ENCODE measurements at places on chromosomes 1 and 21.

- DNase-seq: no peak
Measured at GRCh38 chr1:211741116-211741515, 65.7 kb upstream of the NEK2 start.

DNA sequence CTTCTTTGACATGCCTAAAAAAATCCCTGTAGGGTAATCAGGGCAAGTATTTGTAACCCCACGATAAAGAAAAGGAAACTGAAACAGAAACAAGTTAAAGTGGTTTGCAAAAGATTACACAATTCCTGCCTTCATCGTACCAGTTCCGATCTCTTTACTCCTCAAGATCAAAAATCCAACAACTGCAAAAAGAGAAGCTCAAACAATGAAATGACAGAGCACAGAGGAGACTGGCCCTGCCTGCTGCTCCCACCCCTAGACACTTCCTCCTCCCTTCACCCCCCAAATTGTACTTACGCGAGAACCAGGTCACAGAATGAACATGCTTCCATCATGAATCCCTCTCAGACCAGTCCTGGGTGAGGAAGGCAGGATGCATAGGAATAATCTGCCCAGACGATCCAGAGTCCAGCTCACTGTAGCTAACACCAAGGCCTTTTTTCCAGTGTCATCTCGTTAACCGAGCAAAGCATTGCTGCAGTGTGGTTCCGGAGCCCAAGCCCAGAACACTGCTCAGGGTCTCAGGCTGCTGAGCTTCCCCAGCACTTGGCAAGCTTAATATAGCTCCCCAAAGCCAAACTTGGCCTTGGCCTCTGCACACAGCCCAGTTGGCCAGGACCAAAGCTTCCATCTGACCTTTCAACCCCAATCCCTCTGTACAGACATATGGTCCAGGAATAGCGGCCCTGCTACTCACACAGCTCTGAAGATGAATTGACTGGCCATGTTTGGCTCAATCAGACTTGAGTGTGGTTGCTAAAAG is 20.3 kb downstream of the RXRG start:
- no peak for DNase-seq

DNA sequence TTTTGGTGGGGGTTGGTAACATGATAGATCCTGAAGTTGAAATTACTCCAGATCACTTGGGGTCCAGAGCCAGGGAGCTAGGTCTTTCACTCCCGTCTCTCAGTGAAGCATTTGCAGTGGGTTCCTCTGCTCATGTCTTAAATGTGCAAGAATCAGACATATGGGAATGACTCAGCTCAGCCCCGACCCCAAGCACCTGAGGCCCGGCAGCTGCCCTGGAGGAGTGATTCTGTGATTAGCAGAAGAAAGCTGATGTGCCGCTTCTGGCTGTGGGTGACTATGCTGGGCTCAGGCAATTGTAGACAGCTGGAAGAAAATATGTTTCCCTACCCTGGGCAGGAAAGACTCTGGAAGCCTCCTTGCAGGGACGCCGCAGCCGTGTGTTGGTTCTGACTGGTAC is 601.7 kb downstream of the NPHP4 start:
- DNase-seq: no peak

GRCh38 chr1:212228076-212228475 is 57.1 kb upstream of the PPP2R5A start:
- DNase-seq: no peak

- no peak for DNase-seq
Measured at GRCh38 chr1:153679337-153680119, 1.0 kb downstream of the NPR1 start.

GRCh38 chr1:151713044-151713443 is 3.6 kb downstream of the CELF3 start:
- DNase-seq: no peak

DNA sequence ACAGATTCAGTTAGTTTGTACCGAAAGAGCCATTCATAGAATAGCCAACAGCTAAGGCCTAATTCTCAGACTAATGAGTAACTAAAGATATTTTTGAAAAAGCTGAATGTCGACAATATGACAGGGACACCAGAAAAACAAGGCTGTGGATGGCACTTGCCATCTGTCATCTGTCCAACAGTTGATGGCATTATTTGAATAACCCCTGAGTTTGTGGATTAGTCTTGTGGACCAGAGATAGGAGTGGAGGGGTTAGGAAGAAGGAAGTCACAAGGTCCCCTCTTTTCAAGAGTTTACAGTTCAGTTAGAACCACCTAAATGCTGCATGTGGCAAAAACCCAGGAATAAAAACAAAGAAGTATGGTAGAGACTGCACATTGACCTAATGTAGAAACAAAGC is 356.5 kb upstream of the DUSP10 start:
- DNase-seq: no peak

GRCh38 chr1:115783311-115783710 is 14.8 kb upstream of the CASQ2 start:
- DNase-seq: no peak

- DNase-seq: no peak
Measured at GRCh38 chr1:19648689-19649088, 4.6 kb downstream of the NBL1 start.

DNA sequence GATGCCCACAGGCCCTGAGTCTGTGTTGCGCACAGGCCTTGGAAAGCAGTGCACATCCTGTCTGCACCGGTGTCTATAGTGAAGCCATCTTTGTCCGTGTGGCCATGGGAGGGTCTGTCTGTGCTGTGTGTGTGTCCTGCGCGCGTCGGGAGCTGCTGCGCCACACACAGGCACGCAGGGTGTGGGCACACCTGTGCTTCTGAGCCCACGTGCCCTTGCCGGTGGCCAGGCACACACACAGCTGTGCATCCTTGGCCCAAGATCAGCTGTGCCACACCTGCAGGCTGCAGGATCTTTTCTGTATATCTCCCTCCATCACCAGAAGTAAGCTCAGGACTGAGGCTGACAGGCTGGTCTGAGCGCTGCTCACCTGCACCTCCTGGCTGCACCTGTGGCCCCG is 3.2 kb upstream of the SAMD11 start:
- DNase-seq: no peak

DNA sequence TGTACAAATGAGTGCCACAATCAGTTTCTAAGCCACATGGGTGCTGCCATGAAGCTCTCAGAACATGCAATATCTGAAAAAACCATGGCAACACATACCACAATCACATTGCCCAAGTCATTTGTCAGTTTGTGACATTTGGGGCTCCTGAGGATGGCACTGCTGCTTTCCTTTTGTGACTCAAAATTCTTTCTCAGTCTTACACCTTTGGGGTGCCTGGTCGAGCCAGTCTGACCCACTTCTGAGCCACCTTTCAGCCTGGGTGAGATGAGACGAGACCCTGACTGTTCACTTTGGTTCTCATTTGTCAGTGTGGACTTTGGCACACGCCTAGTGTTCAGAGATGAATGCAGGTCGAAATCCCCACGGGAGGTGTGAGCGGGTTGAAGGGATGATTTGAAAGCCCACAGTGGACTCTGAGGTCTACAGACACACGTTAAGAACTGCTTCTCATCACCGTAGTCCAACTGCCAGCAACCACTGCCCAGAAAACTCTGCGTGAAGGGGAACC is 8.0 kb downstream of the BATF3 start:
- no peak for DNase-seq

GRCh38 chr1:171220081-171220420 is 28.2 kb upstream of the FMO1 start:
- no peak for DNase-seq

- no peak for DNase-seq
Measured at GRCh38 chr1:24503059-24503751, 569 bp downstream of the RCAN3 start.

DNA sequence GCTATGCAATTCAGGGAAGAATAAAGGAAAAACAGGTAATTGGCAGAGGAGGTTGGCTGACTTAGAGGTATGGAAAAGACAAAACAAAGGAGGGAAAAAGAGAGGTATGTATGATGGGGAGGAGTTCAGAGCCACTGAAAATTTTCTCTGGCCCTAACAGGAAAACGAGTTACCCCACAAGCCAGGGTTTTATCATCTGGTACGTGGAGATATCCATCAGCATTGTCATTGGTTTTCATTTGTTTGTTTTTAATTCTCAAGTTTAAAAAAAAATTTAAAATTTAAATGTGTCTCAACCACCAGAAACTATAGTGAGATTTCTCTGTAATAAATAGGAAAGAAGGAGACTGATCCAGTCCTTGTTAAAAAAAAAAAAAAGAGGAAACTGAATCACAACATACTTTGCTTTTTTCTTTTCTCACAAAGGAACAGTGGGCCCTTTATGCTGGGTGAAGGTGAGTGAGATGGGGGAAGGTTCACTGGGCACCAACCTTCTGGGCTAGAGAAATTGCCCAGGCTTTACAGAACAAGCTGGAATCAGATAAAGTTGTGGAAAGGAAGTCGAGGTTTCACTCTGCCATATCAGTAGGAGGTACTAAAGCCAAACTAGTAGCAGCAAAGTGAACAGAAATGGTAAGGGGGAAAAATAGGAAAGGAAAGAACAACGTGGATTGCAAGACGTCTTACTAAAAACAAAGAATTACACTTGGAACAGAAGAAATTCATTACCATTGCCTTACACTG is 2.7 kb downstream of the IFNAR2 start:
- no peak for DNase-seq

GRCh38 chr1:186605762-186606350 is 74.4 kb downstream of the PTGS2 start:
- DNase-seq: no peak

GRCh38 chr1:232905331-232906034 is 44.9 kb upstream of the NTPCR start:
- no peak for DNase-seq

- no peak for DNase-seq
Measured at GRCh38 chr1:197103300-197103699, 36.2 kb upstream of the F13B start.

GRCh38 chr1:1132042-1132950 is 16.4 kb upstream of the C1orf159 start:
- DNase-seq: no peak

- DNase-seq: no peak
Measured at GRCh38 chr1:28412731-28413130, 43.2 kb downstream of the PHACTR4 start.

- DNase-seq: no peak
Measured at GRCh38 chr1:202274611-202275010, 67.1 kb downstream of the UBE2T start.

- DNase-seq: no peak
Measured at GRCh38 chr1:46134660-46135331, 2.4 kb upstream of the PIK3R3 start.

DNA sequence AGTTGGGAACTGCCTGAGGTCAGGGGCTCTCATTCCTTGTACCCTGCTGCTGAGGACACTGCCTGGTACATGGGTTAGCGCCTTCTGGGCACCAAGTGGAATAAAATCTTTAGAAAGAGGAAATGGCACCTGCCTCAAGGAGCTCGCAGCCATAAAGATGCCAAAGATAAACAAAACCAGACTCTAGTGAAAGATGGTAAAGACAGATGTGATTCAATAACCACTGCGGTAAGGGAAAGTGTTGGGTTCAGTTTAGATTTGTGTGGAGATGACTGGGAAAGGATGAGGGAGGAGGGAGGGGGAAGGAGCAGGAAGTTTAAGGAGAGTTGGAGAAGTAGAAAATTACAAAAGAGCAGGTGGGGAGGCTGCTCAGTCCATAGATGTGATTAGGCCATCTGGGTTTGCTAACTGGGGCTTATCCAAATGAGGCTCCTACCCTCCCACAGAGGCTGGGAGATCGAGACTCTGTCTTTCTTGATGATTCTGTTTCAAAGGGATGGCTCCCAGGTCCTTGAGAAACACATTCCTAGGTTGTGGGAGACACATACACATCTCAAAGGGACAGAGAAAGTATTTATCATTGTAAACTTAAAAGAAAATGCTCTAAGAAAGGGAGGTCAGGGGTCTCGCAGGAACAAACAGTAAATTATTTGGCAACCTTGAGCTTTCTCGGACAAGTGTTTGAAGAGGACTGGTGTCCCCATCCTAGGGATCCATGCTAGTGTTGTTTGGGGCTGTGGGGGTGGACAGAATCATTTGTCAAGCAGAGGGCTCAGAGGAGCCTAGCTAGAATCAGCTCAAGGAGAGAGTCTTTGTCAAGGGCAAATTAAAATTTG is 65.7 kb upstream of the MORC3 start:
- no peak for DNase-seq

- peak; percentile 97 for DNase-seq
Measured at GRCh38 chr1:114346480-114347029, 164.4 kb downstream of the TRIM33 start.

GRCh38 chr1:64502931-64503330 is 33.0 kb downstream of the CACHD1 start:
- no peak for DNase-seq

DNA sequence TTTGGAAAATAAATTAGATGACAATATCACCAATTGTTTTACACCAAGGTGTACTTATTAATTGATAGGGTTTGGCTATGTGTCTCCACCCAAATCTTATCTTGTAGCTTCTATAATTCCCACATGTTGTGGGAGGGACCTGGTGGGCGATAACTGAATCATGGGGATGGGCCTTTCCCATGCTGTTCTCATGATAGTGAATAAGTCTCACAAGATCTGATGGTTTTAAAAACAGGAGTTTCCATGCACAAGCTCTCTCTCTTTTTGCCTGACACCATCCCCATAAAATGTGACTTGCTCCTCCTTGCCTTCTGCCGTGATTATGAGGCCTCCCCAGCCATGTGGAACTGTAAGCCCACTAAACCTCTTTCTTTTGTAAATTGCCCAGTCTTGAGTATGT is 131.0 kb upstream of the LMO4 start:
- DNase-seq: no peak

DNA sequence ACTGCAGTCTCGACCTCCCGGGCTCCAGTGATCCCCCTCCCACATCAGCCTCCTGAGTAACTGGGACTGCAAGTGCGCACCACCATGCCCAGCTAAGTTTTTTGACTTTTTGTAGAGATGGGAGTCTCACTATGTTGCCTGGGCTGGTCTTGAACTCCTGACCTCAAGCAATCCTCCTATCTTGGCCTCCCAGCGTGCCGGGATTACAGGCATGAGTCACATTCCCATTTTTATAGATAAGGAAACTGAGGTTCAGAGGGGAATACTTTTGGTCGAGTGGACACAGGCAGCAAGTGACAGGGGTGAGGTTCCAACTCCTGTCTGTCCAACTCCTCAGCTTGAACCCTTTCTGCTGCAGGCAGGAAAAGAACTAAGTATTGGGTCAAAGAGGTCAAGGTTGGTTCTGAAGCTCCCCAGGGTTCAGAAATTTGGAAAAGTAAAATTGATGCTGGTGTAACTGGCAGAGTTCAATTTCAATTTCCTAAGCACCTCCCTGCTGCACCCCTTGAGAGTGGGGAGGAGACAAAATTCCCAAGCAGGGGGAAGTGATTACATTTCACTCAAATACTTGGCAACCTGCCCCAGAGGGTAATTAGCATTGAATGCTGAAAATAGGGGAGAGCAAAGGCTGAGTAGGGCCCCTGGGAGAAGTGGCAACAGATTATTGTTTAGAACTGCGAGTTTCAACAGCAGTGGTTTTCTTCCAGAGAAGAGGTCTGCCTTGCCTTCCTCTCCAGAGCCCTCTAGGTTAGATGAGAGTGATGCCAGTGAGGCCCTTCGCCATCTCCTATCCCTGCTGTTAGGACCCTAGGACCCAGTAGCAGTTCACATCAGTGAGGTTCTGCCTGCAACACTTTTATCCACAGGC is 17.5 kb upstream of the ALPL start:
- DNase-seq: no peak

Measured in stimulated activated CD8-positive, alpha-beta memory T cell treated with anti-CD3 and anti-CD28 coated beads, Interleukin-4, amount 100 ng/mL, for 4 hours (primary cell).